ENCODE measurements at places on chromosomes 1 and 21.

- no peak for DNase-seq
These were observed at the start of gene PLA2G2D for GRCh38 chr1:20119347-20119746. Gene PLA2G2D, minus strand, starts transcription at chr1:20119536. Its CDS starts 38 bp downstream, at chr1:20119498.

- DNase-seq, result no peak
These were observed 67.0 kb upstream of the LRRC53 start for GRCh38 chr1:74579425-74579824.

DNA sequence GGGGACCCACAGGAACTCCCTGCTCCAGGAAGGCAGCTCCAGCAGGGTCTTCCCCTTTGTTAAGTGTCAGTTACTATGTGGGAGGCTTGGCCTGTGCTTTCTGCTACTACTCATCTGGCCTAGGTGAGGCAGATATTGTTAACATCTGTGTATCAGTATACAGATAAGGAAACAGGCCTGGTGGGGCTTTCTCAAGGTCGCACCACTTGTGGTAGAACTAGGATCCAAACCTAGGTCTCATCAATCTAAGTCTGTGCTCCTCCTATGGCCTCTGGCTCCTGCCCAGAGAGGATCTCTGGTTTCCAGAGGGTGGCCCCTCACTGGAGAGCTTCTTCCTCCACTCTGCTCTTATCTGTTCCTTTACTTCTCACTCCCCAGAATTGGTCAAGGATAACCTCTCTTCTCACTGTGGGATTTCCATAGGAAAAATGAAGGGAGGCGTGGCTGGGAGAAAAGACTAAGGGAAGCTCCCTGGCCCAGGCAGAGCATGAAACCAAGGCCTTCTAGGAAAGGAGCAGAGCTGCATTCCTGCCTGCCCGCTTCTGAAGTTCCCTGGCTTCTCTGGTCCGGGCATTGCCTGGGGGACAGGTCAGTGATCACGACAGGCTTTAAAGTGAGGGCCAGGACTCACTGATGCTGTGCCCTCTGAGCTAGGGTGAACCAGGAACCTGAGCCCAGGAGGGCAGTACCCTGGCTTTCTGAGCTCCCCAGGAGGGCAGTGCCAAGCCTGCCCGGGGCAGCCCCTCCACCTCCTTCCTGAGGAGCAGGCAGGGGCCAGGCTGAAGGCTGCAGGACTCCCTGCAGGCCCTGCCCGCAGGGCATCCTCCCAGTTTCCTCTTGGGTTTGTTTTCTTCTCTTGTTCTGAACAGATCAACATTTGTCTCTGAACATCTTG lies 5.8 kb downstream of the KCNC4 start:
- no peak for DNase-seq

- no peak for DNase-seq
These were observed 80.7 kb upstream of the KAZN start for GRCh38 chr1:14517841-14518180.

GRCh38 chr1:118821801-118822200 lies 166.3 kb downstream of the TBX15 start:
- DNase-seq, result no peak

DNA sequence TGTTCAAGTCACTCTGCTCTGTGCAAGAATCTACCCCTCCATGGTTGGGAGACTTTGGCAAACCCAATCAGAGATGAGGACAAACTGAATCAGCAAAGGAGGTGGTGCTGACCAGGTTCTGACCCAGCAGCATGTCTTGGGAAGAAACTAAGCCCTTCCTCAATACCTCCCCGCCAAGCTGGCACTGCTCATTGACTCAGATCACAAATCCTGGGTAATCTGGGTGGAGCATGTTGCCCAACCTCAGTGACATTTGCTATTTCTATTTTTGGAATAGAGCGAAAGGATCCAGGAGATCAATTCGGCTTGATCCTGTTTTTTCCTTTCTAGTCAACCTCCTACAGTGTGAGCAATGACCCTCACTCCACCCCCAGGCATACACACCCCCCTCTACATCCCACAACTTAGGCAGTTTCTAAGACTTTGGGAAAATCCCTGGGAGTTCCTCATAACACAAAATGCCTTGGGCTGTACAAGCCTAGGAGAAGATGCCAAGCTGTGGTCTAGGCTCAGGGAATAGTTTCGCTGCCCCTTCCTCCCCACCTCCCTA lies 166.8 kb upstream of the KCNJ6 start:
- no peak for DNase-seq

DNA sequence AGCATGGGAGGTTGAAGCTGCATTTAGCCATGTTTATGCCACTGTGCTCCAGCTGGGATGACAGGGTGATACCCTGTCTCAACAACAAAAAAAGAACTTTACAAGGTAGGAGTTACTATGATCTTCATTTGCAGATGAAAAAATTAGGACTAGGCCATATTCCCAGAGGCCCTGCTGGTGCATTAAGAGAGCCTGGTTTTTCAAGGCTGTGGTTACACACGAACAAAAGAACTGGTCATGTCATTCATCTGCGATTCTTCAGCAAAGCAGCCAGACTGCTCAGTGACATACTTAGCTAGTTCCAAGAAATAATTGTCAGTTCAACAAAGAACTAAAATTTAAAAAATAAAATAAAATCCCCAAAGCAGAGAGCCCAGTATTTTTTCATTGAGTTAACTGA lies 66.1 kb upstream of the SLC22A15 start:
- DNase-seq, result no peak

- no peak for DNase-seq
These were observed 26.0 kb downstream of the SETD4 start for GRCh38 chr21:36034211-36034913.

DNA sequence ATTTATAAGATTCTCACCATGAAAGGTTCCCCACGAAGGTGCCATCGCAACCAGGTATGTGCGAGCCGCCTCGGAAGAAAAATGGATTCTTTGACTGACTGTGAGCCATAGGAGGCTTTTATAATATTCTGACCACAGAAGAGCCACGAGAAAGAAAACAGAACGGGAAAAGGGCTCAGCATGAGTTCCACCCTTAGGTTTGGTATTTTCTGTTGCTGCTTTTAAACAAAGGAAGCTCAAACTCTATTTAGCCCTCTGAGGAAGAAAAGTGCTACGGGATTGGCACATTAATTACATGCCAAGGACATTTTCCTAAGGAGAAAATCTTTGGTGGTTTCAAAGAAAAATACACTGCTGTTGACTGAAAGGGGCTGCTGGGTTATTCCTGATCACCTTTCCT lies 39.3 kb downstream of the MIS18A start:
- no peak for DNase-seq

DNA sequence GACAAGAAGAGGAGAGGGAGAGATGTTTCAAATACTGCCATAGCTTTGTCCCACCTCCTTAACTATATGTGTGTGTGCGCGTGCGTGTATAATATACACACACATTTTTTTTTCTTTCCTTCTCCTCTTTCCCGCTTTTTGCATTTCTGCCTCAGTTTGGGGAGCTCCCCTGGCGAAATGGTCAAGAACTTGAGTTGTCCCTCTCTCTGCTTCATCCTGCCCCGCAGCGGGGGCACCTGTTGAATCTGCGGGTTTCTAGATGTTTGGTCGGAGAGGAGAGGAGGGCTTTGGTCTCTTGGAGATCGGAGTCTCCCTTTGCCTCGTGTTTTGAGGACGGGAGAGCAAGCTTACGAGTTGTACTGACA lies 504 bp downstream of the SCCPDH start:
- no peak for DNase-seq

- no peak for DNase-seq
These were observed 37.7 kb upstream of the PADI1 start for GRCh38 chr1:17167041-17167785.

- DNase-seq, result no peak
These were observed 536.3 kb downstream of the KIF26B start for GRCh38 chr1:245690946-245691541.

DNA sequence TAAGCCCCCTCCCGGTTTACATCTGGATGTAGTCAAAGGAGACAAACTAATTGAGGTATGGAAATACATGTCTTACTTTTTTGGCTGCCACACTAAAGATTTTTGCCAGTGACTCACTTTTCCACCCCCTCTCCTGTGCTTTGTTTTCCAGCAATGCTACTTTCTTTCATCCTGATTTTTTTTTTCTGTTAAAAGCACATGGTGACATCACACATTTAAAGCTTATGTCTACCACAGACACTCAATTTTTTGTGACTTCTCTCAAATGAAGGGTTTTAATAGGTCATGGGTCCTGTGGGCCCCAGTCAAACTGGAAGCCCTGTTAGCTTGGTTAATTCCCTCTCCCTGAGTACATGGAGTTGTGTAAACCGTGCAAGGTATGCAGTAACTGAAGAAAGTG lies 2.2 kb downstream of the PPP1R8 start:
- DNase-seq, result no peak

- DNase-seq, result no peak
These were observed 595 bp downstream of the GABRD start for GRCh38 chr1:2019571-2020309.

DNA sequence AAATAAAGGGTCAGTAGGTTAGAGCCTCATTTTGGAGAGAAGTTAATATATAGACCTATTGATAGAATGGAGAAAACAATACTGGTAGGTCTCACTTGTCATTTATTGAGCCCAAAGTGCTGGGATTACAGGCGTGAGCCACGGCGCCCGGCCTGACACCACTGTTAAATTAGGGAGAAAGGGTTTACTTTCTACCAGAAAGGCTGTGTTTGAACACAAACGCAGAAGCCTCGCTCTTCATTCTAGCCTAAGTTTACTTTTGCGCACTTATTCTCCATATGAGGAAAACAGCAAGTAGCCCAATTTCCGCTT lies 710 bp upstream of the PRPF3 start:
- DNase-seq, result no peak

DNA sequence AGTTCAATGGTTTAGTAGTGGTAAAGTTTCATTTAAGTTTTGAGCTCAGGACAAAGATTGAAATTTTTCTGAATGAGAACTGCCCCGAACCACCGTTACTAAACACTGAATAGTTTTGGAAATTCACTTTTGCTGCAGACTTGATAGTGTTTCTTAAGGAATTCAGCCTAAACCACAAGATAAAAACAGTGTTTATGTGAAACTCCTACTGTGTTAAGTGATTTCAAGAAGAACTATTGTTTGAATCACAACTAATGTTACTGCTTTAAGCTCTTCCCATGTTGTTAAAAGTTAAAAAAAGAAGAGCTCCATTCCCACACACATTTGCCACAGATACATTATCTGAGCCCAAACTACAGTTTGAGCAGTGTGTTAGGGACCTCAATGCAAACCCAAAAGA lies 159.2 kb downstream of the DYRK1A start:
- no peak for DNase-seq
